GM23248 (cell line): ENCODE measurements at places on chromosomes 3 and 15.

GRCh38 chr3:167305340-167305890 is 74.7 kb downstream of the ZBBX start:
- DNase-seq = no peak

GRCh38 chr3:72260588-72260910 is 475.6 kb upstream of the PROK2 start:
- DNase-seq = no peak

DNA sequence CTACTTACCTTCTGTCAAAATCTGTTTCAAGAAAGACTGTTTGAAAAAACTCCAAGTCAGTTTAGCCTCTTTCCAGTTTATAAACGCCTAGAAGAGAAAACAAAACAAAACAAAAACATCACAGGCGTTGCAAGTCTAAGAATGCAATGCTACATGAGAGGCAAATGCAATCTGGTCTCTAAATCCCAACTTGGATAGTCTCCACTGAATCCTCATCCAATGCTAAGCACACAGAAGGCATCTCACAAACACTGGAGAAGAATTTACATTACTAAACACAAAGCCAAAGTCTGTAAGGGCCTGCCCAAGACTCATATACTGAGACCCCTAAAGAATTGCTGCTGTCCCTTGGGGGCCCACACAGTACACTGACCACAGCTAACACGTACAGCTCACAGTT is 18.4 kb downstream of the RFT1 start:
- no peak for DNase-seq

DNA sequence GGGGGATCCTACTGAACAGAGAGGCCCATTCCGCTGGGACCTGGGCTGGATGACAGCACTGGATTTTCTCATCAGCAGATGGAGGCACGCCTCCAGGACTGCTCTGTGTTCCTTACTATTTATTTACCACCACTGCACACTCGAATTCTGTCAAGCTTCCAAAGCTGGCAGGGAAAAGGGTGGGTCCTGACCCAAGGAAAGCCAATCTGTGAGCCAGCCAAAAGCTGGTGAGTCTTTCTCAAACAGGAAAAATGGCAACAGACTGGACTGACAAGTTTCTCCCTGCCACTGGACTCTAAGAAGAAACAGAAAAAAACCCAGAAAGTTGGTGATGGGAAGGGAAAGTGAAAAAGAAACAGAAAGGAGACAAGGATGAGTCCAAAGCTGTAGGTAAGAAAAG is 37.8 kb downstream of the CD47 start:
- no peak for DNase-seq

DNA sequence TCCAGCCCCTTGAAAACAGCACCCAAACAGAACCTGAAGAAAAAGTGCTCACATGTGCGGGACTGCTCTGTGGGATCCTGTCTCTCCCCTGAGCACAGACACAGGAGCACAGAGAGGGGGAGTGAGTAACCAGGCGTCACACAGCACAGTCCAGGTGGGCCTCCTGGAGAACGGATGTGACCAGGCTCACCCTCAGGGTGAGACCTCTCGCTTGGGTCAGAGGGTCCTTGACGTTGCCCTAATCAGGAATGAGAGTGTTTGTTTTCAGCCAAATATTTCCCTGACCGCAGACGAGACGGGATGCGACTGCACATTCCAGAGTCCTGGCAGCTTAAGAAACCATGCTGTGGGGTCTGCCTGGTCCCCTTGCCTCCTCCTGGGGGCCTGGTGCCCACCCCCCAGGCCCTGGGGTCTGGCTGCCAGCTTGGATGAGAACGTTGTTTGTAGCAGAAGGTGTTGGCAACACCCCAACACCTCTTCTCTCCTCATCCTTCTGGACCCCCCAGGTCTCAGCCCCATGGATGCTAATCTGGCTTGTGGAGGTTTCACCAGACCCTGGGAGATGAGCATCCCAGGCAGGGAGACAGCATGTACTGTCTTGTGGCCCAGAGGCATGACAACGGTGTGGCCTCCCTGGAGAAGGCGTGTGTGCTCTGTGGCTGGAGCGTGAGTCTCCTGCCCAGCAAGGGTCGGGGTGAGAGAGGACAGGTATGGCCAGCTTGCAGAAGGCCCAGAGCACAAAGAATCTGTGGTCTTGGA is 42.1 kb upstream of the SLC6A6 start:
- DNase-seq = no peak

DNA sequence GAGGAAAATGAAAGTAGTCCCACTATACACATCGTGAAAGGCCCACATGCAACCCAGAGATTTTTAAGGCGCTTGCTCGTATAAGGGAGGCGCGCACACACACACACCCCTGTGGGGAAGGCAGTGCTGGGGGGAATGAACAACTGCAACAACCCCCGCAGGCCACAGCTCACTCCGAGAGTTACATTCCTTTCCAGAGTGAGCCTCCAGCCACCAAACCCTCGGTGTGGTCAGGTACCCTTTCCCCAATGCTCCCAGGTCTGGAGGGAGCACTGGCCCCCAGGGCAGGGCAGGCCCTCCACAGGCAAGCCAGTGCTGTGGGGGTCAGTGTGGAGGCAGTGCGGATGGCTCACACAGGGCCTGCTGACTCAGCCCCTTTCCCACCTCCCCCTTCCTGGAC is 115.6 kb downstream of the OCA2 start:
- DNase-seq = no peak

DNA sequence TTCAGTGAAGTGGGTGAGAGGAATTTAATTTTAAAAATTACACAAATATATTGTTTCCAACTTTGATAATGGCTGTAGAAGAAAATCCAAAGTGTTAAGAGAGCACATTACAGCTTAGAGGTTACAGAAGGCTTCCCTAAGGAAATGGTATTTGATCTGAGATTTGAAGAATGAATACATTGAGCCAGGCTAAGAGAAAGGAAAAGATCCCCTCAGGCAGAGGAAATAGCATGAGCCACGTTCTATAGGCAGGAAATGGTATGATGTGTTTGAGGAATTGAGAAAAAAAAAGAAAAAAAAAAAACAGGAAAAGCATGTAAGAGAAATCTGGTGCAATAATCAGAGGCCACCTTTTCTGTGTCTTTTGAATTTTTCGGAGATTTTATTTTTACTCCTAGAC is 48.6 kb downstream of the UNC13C start:
- DNase-seq = no peak
